Activated T-cell treated with anti-CD3 and anti-CD28 coated beads, Interleukin-2, amount 50 U/mL, for 72 hours (primary cell): ENCODE measurements at places on chromosomes 3 and 15. TPM values are rescaled to one million over a fixed set of nuclear protein-coding genes. Genes with fewer than 3 reads are reported as not detected.

GRCh38 chr3:71101626-71102025, 481.9 kb downstream of the FOXP1 start:
- no peak for DNase-seq

The SUSD5 gene
- not detected for total RNA-seq

- no peak for DNase-seq
Observed at GRCh38 chr3:18888819-18889218, 259.5 kb upstream of the KCNH8 start.

- DNase-seq, result no peak
Observed at GRCh38 chr3:174335324-174335723, 523.8 kb upstream of the NAALADL2 start.

The CHRM5 gene
- not detected for total RNA-seq

GRCh38 chr3:197365586-197365985, 67.2 kb upstream of the DLG1 start:
- DNase-seq, result no peak
